Astrocyte (in vitro differentiated cells and primary cell): ENCODE measurements at places on chromosomes 7 and 10. TPM values are rescaled to one million over a fixed set of nuclear protein-coding genes. Genes with fewer than 3 reads are reported as not detected.

- peak; percentile 87 for DNase-seq
Observed at GRCh38 chr10:43962346-43963191, 313.9 kb upstream of the ZNF32 start.

Gene TLL2
- total RNA-seq, result 7.6 and 9.6 TPM in 2 replicates

- DNase-seq, result no peak
Observed at GRCh38 chr10:6394084-6394483, 186.0 kb downstream of the PRKCQ start.

DNA sequence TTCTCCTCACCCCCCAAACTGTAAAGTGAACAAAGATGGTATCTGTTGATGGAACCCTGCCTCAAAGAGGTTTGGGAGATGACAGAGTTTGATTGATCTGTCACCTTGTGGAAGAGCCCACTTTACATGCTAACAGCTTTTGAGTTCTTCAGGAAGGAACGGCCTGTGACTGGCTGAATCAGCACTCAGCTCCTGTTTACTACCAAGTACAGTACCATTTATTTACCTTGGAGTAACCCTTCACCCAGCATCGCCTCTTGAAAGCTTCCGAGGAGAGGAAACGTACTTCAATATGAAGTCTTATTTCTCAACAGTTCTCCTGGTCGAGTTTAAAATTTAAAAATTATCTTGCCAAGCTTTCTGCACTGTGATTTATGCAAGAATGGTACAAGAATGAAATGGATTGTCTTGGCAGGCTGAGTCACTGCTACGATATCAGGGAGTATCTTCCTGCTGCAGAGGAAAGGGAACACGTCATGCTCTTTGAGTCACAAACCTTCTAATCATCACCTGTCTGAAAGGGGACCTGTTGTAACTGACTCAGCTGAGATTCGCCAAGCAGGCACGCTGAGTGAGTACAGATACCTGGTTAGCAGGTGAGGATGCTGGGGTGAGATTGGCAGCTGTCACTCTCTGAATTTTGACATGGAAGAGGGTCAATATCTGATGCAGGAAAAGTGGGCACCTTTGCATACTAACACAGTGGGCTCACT lies 30.1 kb downstream of the KLF6 start:
- DNase-seq, result peak; percentile 98

DNA sequence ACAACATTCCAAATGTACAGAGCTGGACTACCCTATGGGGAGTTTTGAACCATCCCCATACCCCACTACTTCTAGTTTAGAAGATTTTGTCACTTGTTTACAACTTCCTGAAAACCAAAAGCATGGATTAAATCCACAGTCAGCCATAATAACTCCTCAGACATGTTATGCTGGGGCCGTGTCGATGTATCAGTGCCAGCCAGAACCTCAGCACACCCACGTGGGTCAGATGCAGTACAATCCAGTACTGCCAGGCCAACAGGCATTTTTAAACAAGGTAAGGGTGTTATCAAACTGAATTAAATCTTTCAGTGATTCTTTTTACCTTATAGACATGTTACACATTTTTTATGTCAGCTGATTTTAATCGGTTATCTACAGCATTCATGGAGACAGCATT lies 41.5 kb downstream of the AHR start:
- DNase-seq, result no peak

DNA sequence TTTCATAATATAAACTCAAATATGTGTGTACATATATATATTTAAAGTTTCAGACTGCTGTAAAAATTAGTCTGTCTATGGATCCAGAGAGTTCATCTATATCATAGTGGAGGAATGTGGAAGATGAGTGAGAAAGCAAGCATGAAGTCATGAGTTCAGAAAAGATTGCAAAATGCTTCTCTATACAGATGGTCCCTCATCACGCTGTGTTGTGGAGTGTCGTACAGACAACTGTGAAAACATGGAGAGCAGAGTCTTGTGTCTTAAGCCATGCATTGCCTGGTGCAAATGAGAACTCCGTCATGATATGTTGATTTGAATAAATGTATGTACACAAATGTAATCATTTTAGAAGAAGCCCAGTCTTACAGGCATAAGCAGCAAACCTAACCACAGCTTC lies 316.9 kb downstream of the CNTNAP2 start:
- no peak for DNase-seq

DNA sequence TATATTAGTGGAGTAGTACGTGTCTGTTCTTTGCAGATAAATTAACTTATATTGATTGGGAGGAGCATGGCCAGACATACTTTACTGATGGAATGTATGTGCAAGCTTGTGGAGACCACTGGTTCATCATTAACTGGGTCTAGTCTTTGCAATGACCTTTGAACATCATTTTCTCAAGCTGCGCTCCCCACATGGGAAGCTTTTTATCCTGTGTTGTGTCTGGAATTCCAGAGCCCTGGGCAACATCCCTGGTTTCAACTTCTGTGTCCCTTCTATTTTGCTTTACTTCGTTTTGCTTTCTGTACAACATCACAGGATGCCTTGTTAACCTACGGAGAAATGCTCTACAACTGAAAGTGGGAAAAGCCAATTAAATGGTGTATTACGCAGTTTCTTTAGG lies 38.3 kb downstream of the MACROH2A2 start:
- DNase-seq, result no peak

- no peak for DNase-seq
Observed at GRCh38 chr7:107046491-107047259, 2.2 kb downstream of the PRKAR2B start.
